Central memory CD4-positive, alpha-beta T cell (primary cell): ENCODE measurements at places on chromosomes 16 and 17.

DNA sequence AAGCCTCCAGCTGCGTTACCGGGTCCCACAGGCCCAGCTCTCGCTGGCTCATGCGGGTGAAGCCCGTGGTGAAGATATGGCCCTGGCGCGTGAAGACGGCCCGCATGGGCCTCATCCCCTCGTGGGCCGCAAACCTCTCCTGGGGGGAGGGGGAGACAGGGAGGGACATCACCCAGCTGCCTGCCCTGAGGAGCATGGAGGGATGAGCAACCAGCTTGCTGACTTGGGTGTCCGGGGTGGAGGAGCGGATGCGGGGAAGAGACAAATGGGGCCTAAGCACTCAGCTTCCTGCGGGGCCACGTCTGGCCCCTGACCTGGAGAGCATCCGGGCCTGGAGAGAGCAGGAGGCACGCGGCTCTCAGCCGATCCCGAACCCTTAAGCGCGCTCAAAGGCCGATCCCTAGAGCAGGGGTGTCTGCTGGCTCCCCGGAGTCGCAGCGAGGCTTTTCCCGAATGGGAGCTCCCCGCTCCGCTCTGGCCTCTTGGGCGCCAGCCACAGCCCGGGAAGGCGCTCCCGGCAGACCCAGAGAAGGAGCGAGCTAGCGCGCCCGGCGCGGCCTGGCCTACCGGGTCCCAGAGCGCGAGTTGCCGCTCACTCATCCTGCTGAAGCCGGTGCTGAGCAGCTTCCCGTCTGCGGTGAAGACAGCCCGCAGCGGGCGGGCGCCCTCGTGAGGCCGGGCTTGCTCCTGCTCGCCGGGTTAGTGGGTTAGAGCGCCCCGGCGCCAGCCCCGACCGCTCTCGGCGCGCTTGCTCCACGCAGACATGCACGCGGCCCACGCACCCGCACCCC is 5.0 kb downstream of the CORO6 start:
- DNase-seq: peak; percentile 86

GRCh38 chr16:10737068-10737625 is 6.5 kb upstream of the NUBP1 start:
- DNase-seq: peak; percentile 70

DNA sequence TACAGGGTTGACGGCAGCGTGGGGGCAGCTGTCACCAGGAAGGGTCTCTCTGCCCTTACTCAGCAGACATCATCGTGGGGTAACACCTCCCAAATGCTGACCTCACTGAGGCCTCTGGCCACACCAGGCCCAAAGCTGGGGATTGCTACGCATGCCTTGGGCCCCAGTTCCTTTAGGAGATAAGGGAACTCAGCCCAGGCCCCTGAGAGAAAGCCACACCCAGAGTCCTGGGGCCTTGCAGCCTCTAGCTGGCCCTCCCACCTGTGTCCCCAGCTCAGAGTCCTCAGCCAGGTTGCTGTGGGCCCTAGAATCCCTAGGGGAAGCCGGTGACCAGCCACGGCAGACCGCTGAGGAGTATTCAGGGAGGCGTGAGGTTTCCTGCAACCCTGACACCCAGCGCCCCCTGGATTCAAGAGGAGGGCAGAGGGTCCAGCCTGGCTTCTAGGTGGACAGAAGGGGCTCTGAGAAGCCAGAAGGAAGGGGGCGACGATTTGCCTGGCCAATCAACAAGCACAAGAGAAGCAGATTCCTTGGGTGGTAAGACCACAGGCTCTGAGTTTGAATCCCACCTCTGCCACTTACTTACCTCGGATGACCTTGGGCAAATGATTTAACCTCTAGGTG is 10.3 kb upstream of the GINS2 start:
- no peak for DNase-seq

GRCh38 chr17:48483471-48484131 is 47.2 kb downstream of the HOXB1 start:
- DNase-seq: no peak

- DNase-seq: no peak
Measured at GRCh38 chr16:72620853-72621252, 427.1 kb downstream of the ZFHX3 start.

GRCh38 chr16:62038646-62039045 is 2.4 kb upstream of the CDH8 start:
- no peak for DNase-seq

- DNase-seq: no peak
Measured at GRCh38 chr16:83807327-83807709, 460 bp upstream of the HSBP1 start.

DNA sequence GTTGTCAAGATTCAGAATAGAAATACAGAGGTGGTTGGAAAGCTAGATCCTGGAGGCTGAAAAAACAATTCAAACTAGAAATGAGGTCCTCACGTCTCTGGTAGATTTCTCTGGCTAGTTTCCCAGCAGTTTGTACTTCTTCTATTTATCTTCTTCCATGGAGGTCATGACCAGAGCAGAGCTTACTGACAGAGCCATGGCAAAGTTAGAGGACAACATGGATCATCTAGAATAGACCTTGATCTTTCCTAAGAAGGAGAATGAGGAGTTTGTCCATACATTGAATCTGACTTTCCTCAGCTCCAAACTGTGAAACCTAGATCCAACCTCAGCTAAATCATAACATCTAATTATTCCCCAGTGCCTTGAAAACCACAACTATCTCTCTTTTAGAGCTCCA is 900.8 kb upstream of the GOT2 start:
- DNase-seq: no peak

DNA sequence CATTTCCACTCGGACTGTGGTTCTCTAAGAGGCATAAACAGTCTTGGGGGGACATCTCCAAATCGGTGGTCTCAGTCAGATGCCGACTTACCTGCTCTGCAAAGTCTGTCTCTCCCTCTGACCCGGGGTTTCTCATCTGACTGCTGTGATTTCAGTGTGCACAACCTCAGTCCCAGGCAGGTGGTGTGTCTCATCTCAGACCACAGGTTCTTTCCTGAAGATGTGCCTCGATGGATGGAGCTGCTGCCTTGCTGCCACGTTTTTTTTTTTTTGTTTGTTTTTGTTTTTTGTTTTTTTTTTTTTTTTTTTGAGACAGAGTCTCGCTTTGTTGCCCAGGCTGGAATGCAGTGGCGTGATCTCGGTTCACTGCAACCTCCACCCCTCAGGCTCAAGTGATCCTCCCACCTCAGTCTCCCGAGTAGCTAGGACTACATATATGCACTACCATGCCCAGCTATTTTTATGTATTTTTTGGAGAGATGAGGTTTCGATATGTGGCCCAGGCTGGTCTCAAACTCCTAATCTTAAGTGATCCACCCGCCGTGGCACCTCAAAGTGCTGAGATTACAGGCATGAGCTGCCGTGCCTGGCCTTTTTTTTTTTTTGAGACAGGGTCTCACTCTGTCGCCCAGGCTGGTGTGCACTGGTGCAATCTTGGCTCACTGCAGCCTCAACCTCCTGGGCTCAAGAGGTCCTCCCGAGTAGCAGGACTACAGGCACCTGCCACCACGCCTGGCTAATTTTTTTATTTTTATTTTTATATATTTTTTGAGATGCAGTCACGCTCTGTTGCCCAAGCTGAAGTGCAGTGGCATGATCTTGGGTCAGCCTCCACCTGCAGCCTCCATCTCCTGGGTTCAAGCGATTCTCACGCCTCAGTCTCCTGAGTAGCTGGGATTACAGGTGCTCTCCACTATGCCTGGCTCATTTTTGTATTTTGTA is 15.4 kb downstream of the SPIRE2 start:
- DNase-seq: no peak

GRCh38 chr17:57665128-57665527 is 80.0 kb downstream of the CCDC182 start:
- DNase-seq: no peak

GRCh38 chr16:27242868-27243590 is 25.5 kb downstream of the NSMCE1 start:
- no peak for DNase-seq

GRCh38 chr16:50741225-50741780 is 583 bp upstream of the CYLD start:
- DNase-seq: peak; percentile 3

GRCh38 chr17:75590849-75591721 is 3.5 kb downstream of the MYO15B start:
- no peak for DNase-seq
